ENCODE measurements at places on chromosomes 6 and 20.

- DNase-seq: no peak
These were observed 979.8 kb upstream of the GJE1 start for GRCh38 chr6:141152951-141153350.

DNA sequence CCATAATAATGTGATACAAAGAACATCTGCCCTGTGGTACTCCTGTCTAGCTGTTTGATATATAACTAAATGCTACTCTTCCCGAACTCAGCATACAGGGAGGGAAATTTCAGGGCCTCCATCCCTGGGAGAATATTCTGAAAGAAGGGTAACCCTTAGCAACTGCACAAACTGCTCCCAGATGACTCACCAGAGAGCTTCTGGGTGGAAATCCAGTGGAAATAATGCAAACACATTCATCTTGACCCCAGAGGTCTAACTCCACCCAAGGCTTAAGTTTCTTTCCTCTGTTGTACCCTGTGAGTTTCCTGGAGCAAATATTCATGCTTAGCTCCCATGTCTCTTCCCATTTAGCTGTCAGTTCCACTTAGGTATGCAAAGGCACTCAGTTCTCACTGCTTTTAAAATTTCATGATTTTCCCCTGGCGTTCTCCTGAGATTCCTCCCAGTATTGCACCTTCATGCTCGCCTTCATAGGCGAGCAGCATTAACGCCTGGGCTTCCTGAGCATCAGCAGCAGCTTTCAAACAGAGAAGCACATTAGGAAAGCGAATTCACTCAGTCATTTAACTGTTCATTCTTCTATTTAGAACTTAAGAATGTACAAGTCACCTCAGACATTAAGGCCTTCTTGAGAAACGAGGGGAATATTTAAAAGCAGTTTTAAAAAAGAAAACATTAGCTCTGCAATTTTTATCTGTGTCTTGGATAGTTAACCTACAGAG is 43.8 kb upstream of the LAMA4 start:
- DNase-seq: no peak

- no peak for DNase-seq
These were observed 88.4 kb downstream of the LAMP5 start for GRCh38 chr20:9602847-9603183.

DNA sequence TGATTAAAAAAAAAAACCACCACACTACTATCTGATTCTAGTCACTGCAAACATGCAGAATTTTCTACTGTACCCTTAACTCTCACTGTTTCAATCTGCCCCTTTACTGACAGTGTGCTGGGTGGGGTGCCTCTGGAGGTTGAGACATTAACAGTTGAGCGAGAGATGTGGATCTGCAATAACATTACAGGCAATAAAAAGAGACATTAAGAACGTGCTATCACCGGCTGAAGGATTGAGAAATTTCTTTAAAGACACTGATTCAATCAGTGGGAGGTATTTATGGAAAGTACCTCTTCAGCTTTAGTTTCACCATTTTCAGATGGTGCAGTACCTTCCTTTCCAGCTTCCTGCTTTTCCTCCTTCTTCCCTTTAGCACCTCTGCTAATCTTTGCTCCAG is 32.5 kb downstream of the HMGN3 start:
- no peak for DNase-seq

- DNase-seq: no peak
These were observed 45.2 kb downstream of the MCUR1 start for GRCh38 chr6:13769034-13769654.

DNA sequence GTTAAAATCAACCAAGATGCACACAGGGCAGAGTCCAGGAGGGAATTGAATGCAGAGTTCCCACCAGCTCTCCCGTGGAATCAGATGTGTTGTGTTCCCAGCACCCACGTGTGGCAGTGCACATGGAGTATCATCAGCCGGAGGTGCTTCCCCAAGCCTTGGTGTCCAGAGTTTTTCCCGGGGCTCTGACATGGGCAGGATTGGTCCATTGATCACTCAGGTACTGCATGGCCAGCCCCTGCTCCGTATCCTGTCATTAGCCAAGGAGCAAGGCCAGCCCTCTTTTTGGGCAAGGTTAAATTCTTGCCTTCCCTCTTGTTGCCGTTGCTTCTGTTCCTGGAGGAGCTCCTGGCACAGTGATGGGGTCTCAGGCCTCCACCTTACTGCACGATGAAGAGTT is 28.6 kb upstream of the SLC22A1 start:
- DNase-seq: no peak

DNA sequence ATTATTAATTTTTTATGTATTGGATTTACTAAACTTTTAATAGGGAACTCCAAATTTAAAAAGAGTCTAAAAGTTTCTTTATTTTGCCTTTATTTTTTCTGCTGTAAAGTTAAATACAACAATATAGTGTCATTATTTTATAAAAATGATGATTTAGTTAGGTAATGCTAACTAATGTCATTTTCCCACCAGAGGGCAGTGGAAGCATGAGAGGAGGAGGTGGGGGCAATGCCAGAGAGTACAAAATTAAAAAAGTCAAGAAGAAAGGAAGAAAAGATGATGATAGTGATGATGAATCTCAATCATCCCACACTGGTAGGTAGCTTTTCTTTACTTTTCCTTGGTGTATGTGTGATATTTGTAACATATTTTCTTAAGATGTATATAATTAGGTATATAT is 20.2 kb upstream of the FHL5 start:
- DNase-seq: no peak

- DNase-seq: no peak
These were observed 54.3 kb upstream of the TRERF1 start for GRCh38 chr6:42506070-42506469.

GRCh38 chr20:47296950-47297349 is 59.5 kb downstream of the ZMYND8 start:
- no peak for DNase-seq

GRCh38 chr6:3410385-3411360 is 46.2 kb downstream of the SLC22A23 start:
- peak; percentile 39 for DNase-seq

- DNase-seq: no peak
These were observed 86.7 kb upstream of the AGPAT4 start for GRCh38 chr6:161360520-161360919.

DNA sequence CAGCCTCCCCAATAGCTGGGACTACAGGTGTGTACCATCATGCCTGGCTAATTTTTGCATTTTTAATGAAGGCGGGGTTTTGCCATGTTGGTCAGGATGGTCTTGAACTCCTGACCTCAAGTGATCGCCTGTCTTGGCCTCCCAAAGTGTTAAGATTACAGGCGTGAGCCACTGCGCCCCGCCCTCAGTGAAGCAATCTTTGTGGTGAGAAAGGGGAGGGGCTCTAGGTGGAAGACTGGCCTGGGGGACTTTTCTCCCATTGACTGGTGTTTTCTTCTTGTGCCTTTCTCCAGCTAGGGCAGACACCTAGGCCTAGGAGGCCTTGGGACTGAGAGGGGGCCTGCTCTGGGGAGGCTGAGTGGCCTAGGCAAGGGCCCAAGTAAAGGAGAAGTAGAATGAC is 84.1 kb downstream of the DNAAF9 start:
- DNase-seq: no peak

DNA sequence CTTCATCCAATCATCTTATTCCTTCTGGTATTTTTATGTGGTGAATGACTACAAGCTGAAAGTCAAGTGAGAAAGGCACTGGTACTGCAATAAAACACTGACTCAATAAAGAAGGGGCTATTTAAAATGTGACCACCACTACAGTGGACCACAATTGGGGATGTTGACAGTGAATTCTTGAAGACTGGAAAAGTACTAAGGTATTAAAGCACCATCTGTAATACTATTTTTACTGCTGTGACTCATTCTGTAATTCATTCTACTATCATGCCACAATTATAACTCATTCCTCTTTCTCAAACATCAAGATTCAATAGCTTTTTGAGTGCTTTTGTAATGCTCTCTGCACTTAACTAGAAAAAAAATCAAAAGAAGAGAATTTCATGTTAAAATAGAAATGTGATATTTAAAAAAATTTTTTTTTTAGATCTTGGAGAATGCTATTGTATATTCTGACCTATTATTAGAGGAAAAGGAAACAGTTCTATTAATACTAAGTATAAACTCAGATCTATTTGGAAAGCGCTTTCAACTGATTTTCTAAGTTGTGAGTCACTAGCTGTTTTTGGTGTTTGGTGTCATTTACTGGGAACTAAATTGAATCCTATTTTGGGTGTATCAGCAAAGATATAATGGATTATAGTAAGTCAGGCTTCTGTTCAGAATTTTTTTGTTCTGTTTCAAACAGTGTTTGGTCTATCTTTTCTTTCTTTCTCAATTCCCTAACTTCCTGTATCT is 104.7 kb upstream of the TMEM170B start:
- DNase-seq: no peak

GRCh38 chr20:9889270-9889981 is 50.5 kb upstream of the PAK5 start:
- no peak for DNase-seq

- no peak for DNase-seq
These were observed 1.6 kb downstream of the REM1 start for GRCh38 chr20:31476643-31477215.

- DNase-seq: no peak
These were observed 71.3 kb downstream of the ATRN start for GRCh38 chr20:3541887-3542721.

DNA sequence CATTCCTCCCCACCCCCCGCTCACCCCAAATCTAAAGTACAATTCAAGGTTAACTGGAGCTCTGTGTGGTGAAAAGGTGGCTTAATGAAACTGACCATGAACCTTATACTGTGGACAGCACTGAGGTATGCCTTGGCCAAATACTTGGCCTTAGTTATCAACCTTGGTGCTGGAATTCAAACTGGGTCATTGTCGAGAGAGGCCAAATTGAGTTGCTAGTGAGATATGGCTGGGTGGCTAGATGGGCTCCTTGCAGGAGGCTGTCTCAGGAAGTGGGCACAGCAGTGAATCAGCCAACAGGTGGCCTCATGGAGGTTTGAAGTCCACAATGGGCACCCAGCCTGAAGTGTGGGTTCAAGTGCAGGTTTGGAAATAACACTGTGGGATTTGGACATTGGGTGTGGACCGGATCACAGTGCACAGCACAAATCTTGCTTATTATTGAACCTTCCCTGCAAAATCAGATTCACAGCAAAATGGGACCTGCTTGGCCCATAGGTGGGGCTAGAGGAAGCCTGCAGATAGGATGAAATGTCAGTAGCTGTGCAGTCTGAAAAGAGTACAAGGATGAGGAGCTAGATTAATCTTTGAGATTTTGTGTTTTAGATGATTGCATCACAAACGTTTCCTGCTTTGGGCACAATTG is 5.6 kb upstream of the BTBD3 start:
- DNase-seq: no peak

DNA sequence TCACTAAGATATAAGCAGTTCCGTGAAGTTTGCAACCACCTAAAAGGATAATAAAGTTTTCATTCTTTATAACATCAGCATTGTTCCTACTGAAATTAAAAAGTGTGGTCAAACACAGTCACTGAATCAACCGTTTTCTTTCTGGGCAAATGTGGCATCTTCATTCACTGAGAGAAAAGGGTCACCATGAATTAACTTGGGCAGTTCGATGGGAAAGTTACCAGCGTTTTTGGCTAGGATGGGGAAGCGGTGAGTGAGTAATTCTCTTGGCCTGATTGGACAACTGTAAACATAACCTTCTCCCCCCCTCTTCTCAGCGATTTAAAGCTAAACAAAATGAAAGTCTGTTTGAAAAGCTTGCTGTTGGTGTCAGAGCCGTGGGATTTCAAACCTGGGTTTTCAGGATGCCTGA is 181.8 kb downstream of the SASH1 start:
- no peak for DNase-seq

GRCh38 chr20:43550456-43550855 is 8.4 kb upstream of the SGK2 start:
- DNase-seq: no peak

DNA sequence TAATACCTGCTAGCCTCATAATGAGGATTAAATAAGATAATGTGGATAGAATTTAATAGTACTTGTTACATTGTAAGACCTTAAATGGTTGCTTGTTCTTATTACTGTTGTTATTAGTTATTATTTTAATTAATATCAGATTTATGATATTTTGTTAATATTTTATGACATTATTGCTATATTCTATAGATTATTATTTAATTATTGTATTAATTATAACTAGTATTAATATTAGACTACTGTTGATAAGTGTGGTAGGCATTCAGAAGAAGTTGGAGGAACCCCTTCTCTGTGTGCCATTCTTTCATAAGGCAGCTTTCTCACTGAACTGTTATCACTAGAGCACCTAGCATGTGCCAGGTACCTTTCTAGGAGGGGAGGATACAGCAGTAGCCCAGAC is 2.6 kb upstream of the NEDD9 start:
- no peak for DNase-seq

GRCh38 chr6:33912195-33912594 is 108.4 kb upstream of the MLN start:
- DNase-seq: no peak

GRCh38 chr20:3606021-3606420 is 57.2 kb downstream of the GFRA4 start:
- no peak for DNase-seq

- no peak for DNase-seq
These were observed 47.5 kb upstream of the TMX4 start for GRCh38 chr20:8067082-8067481.

- DNase-seq: peak; percentile 97
These were observed at the start of the genes PSMB9 and TAP1 for GRCh38 chr6:32853541-32854375. Gene PSMB9 (plus strand): TSS chr6:32854192. CDS start chr6:32854230, 38 bp downstream. Gene TAP1 (minus strand): TSS chr6:32853704. CDS start chr6:32853636, 68 bp downstream.

DNA sequence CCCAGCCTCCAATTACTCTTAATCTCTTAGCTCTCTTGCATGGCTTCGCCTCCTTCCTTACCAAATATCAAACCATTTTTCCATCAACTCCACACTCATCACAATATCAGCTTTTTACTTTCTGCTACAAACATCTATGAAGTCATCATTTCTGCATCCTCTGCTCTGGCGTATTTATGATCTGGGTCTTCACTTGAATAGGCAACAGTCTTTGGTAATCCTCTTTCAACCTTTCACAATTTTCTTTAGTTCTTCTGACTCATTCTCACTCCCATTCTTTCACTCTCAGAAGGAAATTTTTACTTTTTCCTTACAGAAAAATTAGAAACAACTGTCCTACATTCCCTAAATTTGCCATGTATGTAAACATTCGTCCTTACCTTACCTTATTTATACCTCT is 522.4 kb downstream of the HDGFL1 start:
- no peak for DNase-seq

- DNase-seq: no peak
These were observed 455.3 kb downstream of the EPM2A start for GRCh38 chr6:145279993-145280392.

- no peak for DNase-seq
These were observed 15.6 kb upstream of the GCNT2 start for GRCh38 chr6:10505529-10505928.

- DNase-seq: no peak
These were observed 17.7 kb upstream of the STX16 start for GRCh38 chr20:58633161-58634053.

DNA sequence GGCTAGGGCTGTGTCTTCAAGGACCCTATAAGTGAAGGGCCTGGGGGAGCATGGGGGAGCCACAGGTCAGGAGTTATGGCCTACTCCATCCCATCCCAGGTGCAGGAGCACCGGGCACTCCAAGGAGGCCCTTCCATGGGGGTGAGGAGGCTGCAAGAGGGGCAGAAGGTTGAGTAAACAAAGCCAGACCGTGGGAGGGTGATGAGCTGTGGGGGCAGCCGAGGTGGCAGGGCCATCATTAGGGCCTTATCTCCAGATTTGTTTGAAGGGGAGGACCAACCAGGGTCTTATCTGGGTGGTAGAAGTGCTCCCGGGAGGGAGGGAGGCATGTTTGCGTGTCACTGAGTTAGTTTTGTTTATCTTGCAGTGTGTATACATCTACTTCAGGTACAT is 2.1 kb upstream of the FAM83C start:
- no peak for DNase-seq

GRCh38 chr6:115972679-115973078 is 88.0 kb downstream of the FRK start:
- DNase-seq: no peak

Measured in stimulated activated CD8-positive, alpha-beta memory T cell treated with anti-CD3 and anti-CD28 coated beads, Interleukin-7, amount 100 ng/mL, for 4 hours (primary cell).